ENCODE measurements at places on chromosomes 4 and X.

- DNase-seq = no peak
Measured at GRCh38 chrX:70084592-70085240, 22.5 kb downstream of the OTUD6A start.

GRCh38 chrX:44890247-44890646 is 17.3 kb downstream of the KDM6A start:
- no peak for DNase-seq

GRCh38 chr4:86670756-86671155 is 76.6 kb downstream of the PTPN13 start:
- DNase-seq = no peak

DNA sequence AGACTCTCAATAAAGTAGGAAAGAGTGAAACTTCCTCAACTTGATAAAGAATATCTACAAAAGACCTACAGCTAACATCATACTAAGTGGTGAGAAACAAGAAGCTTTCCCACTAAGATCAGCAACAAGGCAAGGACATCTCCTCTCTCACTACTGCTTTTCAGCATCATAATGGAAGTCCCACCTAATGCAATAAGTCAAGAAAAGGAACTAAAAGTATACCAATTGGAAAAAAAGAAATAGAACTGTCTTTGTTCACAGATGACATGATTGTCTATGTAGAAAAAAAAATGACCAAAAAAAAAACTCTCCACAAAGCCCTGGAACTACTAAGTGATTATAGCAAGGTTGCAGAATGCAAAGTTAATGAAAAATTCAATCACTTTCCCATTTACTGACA is 25.1 kb upstream of the SH3RF1 start:
- no peak for DNase-seq

- no peak for DNase-seq
Measured at GRCh38 chr4:47418147-47418546, 45.4 kb downstream of the COMMD8 start.

DNA sequence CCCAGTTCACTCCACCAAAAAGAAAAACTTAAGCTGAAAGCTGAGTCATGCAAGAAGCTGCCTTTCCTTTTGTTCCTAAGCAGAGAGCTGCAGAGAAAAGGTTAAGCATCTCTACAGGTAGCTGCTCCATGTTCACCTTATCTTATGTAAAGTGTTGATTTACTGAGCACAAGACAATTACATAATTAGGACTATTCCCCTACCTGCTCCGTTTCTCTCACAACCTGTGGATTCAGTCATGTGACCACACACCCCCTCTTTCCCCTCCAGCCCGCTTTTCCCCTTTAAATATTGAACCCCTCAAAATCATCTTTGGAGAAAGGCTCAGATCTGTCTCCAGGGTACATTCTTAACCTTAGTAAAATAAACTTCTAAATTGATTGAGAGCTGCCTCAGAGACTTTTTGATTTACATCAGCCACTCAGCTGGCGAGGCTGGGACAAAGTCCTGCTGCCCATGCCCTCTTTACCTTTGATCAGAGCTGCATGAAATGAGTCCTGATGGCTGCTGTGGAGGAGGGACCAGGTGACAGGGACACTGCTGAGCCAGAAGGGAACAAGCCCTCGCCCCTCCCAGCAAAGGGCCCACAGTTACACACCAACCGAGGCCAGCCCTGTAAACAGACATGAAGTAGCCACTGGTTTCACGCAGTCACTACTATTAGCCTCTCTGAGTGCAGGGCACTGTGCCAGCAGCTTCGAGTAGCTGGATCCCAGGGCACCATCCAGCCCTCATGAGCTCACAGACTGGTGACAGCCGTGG is 53.9 kb upstream of the C4orf50 start:
- no peak for DNase-seq

GRCh38 chr4:47750788-47751187 is 87.1 kb downstream of the CORIN start:
- DNase-seq = no peak

GRCh38 chr4:63155561-63155960 is 1253.7 kb downstream of the TECRL start:
- no peak for DNase-seq

DNA sequence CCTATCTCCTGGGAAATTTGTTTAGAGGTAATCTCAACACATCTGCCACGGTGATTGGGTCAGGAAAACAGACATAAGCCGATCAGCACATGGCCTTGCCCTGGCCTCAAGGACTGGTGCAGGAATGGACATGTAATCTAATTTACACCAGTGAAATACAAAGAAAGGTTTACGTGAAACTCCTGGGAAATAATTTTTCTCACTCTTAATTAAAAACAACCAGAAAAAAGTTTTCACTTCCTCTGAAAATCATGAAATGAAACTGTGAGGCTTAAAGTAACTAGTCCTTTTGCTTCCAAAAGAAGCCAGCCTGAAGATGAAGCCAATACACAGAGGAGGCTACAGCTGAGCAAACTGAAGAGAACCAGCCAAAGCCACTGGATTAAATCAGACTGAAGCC is 154.1 kb upstream of the FAM241A start:
- DNase-seq = no peak

- DNase-seq = no peak
Measured at GRCh38 chr4:67871867-67872266, 11.9 kb downstream of the TMPRSS11D start.

GRCh38 chrX:120022763-120023162 is 54.7 kb downstream of the RHOXF2B start:
- no peak for DNase-seq

DNA sequence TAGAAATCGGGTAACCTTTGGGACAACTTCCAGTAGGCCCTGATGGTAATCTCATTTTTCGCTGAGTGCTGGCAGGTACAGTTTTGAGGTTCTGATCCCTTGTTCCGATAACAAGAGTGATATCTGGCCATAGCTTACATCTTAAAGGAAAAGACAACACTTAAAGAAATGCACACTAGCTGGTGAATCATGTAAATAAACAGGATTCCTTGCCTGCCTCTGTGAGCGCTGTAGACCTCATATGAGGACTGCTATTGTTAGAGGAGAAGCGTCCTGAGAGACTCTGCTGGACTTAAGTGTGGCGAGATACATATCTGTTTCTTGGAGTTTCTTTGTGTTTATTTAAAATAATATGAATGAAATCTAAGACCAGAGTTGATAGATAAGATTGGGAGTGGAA is 149.3 kb upstream of the SLC4A4 start:
- no peak for DNase-seq

- no peak for DNase-seq
Measured at GRCh38 chr4:6113641-6114040, 86.7 kb downstream of the JAKMIP1 start.

- no peak for DNase-seq
Measured at GRCh38 chr4:156374069-156374468, 420.4 kb upstream of the CTSO start.

GRCh38 chrX:39650768-39651347 is 446.9 kb downstream of the BCOR start:
- DNase-seq = no peak

DNA sequence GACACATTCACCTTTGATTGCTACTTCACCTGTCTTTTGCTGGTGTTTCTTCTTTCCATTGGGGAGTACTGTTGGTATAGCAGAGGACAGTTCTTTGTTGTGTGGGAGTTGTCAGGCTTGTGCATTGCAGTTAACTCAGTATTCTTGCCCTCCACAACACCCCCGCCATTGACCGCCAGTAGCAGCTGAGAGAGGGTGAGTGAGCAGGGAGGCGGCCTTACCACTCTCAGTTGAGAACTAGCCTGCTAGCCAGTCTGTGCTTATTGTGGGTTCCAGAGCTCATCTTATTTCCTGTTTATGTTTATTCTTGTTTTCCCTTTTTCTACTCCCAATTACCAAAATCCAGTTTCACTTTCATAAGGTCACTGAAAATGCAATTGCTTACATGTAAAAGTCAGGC is 52.2 kb downstream of the STIM2 start:
- DNase-seq = no peak

GRCh38 chr4:184514121-184514988 is 40.0 kb upstream of the IRF2 start:
- DNase-seq = no peak

DNA sequence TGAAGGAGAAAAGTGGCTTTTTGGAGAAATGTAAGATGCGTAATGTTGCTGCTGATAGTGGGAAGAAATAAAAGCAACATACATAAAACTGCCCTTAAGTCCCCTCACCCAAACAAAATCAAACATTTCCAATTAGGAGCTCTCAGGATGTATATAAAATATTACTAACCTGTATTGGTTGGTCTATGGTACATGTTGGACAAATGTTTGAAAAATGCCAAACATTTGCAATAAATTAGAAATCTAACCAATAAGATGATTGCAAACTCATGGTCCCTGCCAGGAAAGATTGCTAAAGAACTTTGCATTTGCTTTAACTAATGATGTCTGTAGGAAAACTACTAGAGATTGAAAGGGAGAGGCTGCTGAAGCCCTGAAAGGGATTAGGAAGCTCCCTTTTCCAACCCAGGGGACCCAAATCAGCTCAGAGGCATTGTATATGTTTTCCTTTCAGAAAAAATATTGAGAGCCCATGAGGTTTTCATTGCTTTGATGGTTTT is 1.8 kb downstream of the SFRP2 start:
- DNase-seq = no peak

- DNase-seq = no peak
Measured at GRCh38 chrX:69287095-69287494, 121.8 kb upstream of the PJA1 start.

DNA sequence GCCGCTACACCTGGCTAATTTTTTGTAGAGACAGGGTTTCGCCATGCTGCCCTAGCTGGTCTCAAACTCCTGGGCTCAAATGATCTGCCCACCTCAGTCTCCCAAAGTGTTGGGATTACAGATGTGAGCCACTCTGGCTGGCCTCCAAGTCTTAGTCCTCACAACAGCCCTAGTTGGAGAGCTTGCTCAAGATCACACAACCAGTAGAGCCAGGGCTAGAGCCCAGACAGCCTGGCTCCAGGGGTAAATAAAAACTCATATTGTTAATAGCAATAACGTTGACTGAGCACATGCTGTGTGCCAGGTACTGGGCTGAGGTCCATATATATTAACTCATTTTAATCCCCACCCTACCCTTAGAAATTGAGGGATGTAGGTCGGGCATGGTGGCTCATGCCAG is 7.3 kb upstream of the JAKMIP1 start:
- no peak for DNase-seq

- no peak for DNase-seq
Measured at GRCh38 chr4:144902614-144903013, 195.4 kb downstream of the ANAPC10 start.

GRCh38 chrX:133033010-133033409 is 63.9 kb downstream of the USP26 start:
- no peak for DNase-seq

DNA sequence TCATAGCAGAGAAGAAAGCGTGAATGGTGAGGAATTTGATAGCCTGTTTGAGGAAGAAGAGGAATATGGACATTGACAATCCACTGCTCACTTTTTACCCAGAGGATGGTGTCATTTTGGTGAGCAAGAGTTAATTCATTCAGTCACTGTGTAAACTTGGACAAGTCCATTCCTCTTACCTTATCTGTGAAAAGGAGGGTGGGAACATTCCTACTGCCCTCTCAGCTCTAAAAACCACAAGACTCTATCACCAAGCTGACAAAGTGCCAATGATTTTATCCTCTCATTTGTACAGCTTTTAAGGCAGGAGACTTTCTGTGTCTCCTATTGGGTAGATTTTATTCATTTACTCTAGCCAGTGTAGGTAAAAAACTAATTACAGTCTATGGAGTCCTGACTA is 103.8 kb downstream of the LUZP4 start:
- DNase-seq = no peak

GRCh38 chr4:54318904-54319303 is 89.8 kb downstream of the PDGFRA start:
- DNase-seq = no peak

DNA sequence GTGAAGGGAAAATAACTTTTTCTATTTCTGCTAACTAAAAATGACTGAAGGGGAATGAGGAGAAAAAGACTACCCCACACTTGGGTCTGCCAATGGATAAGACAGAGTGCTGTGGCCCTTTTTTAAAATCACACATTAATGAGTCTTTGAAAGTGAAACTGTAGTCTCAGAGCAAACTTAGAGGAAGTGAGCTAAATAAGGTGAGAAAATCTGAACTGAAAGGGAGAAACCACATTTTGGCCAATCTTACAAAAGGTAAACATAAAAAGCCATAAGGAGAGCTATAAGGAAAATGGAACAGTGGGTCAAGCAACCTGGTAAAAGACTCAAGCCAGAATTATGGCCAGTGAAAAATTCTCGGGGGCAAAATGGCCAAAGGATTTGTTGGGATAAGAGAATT is 755.1 kb upstream of the IGFBP7 start:
- DNase-seq = no peak

DNA sequence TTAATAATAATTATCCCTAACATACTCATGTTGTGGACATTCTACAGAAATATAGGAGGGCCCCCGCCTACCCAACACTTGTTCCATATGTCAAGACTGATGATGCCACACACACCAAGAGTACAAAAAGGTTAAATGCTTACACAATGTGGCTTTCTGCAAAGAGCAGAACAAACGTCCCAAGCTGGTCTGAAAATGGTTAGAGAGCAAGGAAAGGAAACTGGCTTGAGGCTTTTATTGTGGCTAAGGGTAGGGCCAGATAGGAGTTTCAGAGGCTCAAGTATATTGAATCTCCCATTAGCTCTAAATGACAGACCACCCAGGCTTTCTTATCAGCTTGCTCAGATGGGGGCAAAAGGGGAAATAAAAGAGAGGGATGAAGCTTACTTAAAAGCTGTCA is 134.1 kb upstream of the C1QTNF7 start:
- no peak for DNase-seq

GRCh38 chrX:44006081-44006480 is 32.9 kb upstream of the NDP start:
- DNase-seq = no peak

GRCh38 chrX:143615851-143616250 is 20.1 kb downstream of the SLITRK4 start:
- DNase-seq = no peak

- DNase-seq = no peak
Measured at GRCh38 chrX:35115205-35115604, 172.6 kb downstream of the FAM47B start.

GRCh38 chrX:134607523-134607922 is 50.7 kb downstream of the PLAC1 start:
- no peak for DNase-seq

DNA sequence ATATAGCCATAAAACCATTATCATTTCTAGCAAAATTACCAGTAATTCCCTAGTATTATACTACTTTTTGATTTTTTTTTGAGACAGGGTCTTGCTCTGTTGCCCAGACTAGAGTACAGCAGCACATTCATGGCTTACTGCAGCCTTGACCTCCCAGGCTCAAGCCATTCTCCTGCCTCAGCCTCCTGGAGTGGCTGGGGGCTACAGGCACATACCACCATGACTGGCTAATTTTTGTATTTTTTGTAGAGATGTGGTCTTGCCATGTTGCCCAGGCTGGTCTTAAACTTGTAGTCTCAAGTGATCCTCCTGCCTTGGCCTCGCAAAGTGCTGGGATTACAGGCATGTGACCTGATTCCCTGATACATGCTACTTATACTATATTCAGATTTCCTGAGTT is 13.7 kb downstream of the N4BP2 start:
- no peak for DNase-seq

DNA sequence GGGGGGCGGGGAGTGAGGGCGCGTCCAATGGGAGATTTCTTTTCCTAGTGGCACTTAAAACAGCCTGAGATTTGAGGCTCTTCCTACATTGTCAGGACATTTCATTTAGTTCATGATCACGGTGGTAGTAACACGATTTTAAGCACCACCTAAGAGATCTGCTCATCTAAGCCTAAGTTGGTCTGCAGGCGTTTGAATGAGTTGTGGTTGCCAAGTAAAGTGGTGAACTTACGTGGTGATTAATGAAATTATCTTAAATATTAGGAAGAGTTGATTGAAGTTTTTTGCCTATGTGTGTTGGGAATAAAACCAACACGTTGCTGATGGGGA is 1.1 kb downstream of the HTT start:
- DNase-seq = no peak

- DNase-seq = no peak
Measured at GRCh38 chr4:112140536-112140935, 4.7 kb upstream of the FAM241A start.
